ENCODE measurements at places on chromosomes 4 and X. TPM values are rescaled to one million over a fixed set of nuclear protein-coding genes. Genes with fewer than 3 reads are reported as not detected.

The OTUD6A gene
- polyA plus RNA-seq, result not detected

The ZNF630 gene
- 0.77 TPM for polyA plus RNA-seq

The CXCL3 gene
- 0.43 TPM for polyA plus RNA-seq

The HDAC6 gene
- polyA plus RNA-seq, result 20.5 TPM

The CCDC110 gene
- 1.1 TPM for polyA plus RNA-seq

The GABRG1 gene
- polyA plus RNA-seq, result not detected

The ARX gene
- polyA plus RNA-seq, result not detected

The FAM241A gene
- 0.21 TPM for polyA plus RNA-seq

The PHOX2B gene
- polyA plus RNA-seq, result not detected

The SPARCL1 gene
- polyA plus RNA-seq, result not detected

The TLR1 gene
- 0.88 TPM for polyA plus RNA-seq

The GNPDA2 gene
- 23.5 TPM for polyA plus RNA-seq
